ENCODE measurements at places on chromosomes 11 and 22. TPM values are rescaled to one million over a fixed set of nuclear protein-coding genes. Genes with fewer than 3 reads are reported as not detected.

APOL6 gene
- total RNA-seq: 21.5 TPM

DNA sequence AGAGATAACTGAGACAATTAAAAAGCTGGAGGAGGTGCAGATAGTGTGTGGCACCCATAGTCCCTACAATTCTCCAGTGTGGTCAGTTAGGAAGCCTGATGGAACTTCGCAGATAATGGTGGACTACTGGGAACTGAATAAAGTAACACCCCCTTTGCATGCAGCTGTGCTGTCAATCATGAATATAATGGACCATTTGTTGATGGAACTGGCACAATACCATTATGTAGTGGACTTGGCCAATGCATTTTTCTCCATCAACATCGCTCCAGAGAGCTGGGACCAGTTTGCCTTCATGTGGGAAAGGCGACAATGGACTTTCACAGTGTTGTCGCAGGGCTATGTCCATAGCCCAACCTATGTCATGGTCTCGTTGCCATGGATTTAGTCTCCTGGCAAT, 324.2 kb downstream of the TMEM135 start:
- no peak for DNase-seq
- no peak overlapping the region for H3K4me3 ChIP-seq
- H3K4me1 ChIP-seq: no peaks in the 10 kb centered on the region
- no peak overlapping the region for H3K27ac ChIP-seq

DNA sequence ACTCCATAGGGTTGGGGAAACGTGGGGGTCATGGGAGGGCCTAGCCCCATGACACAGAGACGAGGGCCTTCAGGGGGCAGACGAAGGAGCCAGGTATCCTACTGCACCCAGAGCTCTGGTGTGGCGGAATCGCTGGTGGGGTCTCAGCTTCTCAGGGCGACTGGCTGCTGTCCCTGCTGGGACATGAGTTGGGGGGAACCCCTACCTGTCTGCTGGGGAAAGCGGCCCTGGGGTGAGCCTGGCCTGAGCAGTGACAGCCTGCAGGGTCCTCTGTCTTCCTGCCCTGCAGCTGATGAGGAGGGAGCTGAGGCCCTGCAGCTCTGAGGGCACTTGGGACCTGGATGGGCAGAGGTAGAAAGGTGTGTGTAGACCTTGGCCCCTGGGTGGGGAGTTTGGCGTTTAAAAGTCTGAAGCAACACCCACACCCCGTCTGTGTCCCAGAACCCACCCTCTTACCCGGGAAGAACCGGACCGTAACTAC, 33.6 kb upstream of the GRAMD4 start:
- H3K4me1 ChIP-seq: peaks cover 99% of the 10 kb centered on the region
- H3K4me3 ChIP-seq: no peak overlapping the region
- H3K36me3 ChIP-seq: no peaks in the 10 kb centered on the region
- H3K27ac ChIP-seq: no peak overlapping the region
- H3K27me3 ChIP-seq: no peaks in the 10 kb centered on the region

DNA sequence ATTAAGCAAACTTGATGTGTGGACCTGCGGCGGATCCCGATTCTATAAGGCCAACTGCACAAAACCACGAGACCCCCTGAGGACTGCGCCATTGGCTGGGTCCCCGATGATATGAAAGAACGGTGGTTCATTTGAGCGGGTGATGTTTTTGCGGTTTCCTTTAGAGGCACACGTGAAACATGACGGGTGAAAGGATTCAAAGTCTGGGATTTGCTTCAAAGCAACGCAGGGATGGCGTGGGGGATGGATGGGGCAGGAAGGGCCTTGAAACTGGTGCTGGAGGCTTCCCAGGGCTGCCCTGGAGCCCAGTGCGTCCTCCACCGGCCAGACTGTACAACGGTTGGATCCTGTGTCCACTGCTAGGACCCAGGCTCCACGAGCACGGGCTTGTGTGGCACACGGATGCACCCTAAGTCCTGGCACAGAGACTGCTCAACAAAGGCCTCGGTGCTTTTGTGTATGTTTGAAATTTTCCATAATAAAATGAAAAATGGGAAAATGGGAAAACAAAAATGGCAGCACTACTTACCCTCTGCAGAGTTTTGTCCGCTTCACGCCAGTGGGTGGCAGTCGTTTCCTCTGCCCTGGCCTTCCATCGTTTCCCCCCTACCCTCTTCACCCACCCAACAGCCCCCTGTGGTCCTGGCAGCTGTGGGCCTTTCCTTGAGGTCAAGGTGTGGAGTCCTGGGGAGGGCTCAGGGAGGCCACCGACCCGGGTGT, 3.6 kb downstream of the ASCL2 start:
- H3K4me3 ChIP-seq: no peak overlapping the region
- H3K36me3 ChIP-seq: no peaks in the 10 kb centered on the region
- H3K27ac ChIP-seq: no peak overlapping the region
- peaks cover 25% of the 10 kb centered on the region for H3K4me1 ChIP-seq
- peaks cover 34% of the 10 kb centered on the region for H3K27me3 ChIP-seq

DNA sequence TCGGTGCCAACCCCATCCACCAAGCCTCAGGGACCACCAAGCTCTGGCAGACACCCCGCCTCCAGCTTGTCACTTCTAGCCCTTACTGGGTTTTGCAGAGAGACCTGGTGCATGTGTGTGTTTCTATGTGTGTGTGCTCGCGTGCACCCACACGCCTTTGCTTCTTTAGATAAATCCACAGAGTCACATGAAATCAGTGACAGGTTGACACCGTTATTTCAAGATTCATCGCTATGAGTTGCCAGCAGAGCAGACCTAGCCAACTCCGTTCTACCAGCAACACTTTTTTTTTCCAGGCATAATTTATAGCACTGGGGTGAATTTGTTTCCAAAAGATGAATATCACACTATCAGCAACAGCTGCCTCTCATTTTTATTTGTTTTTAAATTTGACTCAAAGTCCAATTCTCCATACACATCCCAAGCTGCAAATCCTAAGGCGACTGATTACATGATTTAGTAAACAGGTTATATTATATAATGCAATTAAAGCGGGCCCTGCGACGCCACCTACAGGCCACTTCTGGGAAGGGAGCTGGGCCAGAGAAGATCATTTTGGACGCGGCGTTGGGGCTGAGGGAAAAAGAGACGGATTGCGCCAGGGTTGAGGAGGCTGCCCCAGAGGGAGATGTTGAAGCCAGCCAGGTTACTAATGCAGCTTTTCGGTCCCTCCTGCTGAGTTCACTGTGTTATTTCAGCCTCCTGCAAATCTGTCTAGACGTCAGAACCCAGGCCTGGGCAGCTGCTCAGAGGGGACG, 150.5 kb downstream of the FEZ1 start:
- peak overlapping the region; percentile 83 for H3K27ac ChIP-seq
- H3K4me3 ChIP-seq: no peak overlapping the region
- H3K4me1 ChIP-seq: peaks cover 30% of the 10 kb centered on the region

GRCh38 chr11:115256397-115257197, 247.6 kb downstream of the CADM1 start:
- no peaks in the 10 kb centered on the region for H3K4me1 ChIP-seq
- H3K27ac ChIP-seq: no peak overlapping the region
- H3K36me3 ChIP-seq: no peaks in the 10 kb centered on the region
- H3K27me3 ChIP-seq: no peaks in the 10 kb centered on the region

DNA sequence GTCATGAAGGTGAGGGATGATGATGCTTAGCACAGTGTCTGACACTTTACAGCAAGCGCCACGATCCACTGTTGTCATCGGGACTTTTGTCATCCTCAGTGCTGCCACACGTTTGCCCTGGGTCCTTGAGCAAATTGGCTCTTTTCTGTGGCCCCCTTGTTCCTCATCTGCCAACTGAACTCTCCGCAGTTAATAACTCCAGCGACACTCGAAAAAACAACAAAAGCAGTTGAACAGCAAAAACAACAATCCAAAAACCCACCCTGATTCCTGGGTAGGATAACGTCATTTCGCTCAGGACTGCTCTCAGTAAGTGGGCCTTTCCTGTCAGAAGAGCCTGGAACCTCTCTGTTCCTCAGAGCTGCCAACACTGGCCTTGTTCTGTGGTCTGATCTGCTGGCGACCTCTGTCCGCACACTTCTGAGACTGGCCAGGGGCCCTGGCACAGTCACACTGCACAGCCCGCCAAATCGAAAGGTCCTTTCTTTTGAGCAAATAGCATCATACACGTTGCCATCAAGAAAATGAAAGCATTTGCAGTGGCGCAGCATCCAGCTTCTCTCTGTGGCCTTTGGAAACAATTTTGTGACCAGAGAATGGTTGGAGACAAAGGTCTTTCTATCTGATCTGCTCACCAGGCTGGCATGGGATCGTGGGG, 79.9 kb upstream of the SYT13 start:
- H3K36me3 ChIP-seq: no peaks in the 10 kb centered on the region
- no peak overlapping the region for H3K4me3 ChIP-seq
- H3K27ac ChIP-seq: no peak overlapping the region
- H3K27me3 ChIP-seq: peaks cover 35% of the 10 kb centered on the region
- DNase-seq: peak; percentile 27

- H3K27ac ChIP-seq: no peak overlapping the region
- no peaks in the 10 kb centered on the region for H3K4me1 ChIP-seq
- DNase-seq: no peak
- no peaks in the 10 kb centered on the region for H3K27me3 ChIP-seq
- H3K36me3 ChIP-seq: peaks cover 5% of the 10 kb centered on the region
- no peak overlapping the region for H3K4me3 ChIP-seq
Observed at GRCh38 chr11:72330131-72330727, 86.3 kb upstream of the PHOX2A start.

Measured in stomach (tissue), 19 donors.